Coronary artery (tissue), 2 donors: ENCODE measurements at places on chromosomes 11 and 22.

GRCh38 chr11:44755556-44756523 is 29.1 kb downstream of the TSPAN18 start:
- DNase-seq = peak; percentile 40

DNA sequence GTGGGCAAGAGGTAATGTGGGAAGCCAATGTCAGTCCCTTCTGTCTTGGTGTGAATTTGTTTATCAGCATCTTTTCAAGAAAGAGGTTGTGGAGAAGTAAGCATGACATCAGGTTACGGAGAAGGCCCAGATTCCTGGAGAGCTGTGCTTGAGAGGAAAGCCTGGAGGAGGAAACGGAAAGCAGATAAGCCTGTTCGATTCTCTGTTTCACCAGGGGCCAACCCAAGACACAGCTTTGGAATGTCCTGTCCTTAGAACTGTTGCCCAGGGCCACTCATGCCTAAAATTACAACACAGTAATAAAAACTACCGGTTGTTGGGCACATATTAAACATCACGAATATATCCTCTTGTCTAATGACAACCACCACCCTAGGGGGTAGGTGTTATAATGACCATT is 148.5 kb downstream of the NAV2 start:
- DNase-seq = no peak

- DNase-seq = no peak
Observed at GRCh38 chr22:44326491-44326885, 13.7 kb upstream of the SHISAL1 start.

DNA sequence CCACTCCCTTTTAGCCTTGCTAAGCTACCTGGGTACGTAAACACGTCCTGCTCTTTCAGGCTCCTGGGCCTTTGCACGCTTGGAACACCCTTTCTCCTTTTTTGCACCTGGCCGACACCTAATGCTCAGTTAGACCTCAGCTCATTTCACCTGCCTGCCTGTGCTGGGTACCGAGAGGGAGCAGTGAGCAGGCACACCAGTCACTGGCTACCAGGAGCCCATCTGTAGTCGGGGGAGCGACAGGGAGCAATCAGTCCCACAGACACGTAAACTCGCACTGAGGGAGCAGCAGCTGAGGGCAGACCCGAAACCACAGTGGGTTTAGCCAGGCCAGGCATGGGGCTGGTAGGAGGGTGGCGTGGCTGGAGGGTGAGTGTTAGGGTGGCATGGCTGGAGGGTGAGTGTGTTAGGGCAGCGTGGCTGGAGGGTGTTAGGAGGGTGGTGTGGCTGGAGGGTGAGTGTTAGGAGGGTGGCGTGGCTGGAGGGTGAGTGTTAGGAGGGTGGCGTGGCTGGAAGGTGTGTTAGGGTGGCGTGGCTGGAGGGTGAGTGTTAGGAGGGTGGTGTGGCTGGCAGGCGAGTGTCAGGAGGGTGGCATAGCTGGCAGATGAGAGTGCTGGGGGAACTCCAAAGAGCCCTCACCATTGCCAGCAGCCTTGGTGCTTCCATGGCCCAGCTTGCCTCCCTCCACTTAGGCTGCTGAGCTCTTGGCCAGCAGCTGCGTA is 6.4 kb upstream of the GTSE1 start:
- no peak for DNase-seq

GRCh38 chr11:77660947-77661346 is 23.4 kb upstream of the CLNS1A start:
- no peak for DNase-seq

DNA sequence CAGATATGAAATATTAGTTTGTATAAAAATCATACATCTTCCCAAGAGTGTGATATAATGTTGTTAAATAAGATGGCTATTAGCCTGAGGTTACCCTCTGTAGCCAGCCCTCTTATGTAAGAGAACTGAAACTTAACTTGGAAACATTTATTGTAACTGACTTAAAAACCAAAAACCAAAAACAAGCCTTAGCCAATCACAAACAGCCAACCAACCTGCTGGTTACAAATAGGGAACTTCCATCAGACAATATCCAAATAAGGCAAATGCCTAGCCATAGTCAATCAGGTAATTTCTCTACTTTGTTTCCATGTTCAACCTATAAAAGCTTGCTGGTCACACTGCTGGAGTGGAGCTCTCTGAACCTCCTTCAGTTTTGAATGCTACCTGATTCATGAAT is 14.1 kb downstream of the KBTBD3 start:
- DNase-seq = no peak

DNA sequence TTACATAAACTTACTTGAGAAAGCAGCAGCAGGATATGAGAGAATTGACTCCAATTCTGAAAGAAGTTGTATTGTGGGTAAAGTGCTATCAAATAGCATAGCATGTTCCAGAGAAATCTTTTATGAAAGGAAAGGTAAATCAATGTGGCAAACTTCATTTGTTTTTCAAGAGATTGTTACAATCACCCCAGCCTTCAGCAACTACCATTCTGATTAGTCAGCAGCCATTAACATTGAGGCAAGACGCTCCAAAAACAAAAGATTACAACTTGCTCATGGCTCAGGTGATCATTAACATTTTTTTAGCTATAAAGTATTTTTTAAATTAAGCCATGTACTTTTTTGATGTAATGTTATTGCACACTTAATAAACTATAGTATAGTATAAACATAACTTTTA is 357.2 kb downstream of the TMEM135 start:
- no peak for DNase-seq

DNA sequence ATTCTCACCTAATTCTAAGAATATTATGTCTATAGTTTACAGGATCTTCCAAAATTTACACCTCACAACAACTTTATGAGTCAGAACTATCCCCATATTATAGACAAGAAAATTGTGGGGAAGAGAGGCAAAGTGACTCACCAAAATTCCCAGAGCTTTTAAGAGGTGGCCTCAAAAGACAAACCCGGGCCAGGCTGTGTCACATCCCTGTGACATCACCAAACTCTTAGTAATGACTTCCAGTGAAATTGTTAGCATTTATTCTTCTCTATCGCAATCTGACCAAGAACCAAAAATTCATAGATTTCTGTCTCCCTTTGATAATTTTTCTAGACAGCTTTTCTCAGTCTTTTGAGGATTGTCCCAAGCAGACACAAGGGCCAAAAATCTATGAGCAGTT is 134.3 kb downstream of the SNX19 start:
- peak; percentile 68 for DNase-seq

DNA sequence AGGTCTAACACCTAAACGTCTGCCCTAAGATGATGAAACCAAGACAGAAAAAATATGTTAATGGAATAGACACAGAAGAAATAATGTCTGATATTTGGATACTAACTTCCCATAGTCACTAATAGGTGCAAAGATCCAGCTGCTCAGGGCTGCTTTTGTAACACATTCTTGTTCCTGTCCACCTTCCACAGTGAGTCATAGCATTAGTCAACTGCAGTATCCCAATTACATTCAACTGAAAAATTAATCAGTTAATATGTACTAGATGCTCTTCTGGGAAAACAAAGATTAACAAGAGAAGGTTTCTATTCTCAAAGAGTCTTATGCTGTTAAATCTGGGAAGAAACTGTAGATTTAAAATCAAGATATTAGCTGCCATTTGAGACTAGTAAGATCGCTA is 47.6 kb downstream of the HEPHL1 start:
- DNase-seq = no peak

DNA sequence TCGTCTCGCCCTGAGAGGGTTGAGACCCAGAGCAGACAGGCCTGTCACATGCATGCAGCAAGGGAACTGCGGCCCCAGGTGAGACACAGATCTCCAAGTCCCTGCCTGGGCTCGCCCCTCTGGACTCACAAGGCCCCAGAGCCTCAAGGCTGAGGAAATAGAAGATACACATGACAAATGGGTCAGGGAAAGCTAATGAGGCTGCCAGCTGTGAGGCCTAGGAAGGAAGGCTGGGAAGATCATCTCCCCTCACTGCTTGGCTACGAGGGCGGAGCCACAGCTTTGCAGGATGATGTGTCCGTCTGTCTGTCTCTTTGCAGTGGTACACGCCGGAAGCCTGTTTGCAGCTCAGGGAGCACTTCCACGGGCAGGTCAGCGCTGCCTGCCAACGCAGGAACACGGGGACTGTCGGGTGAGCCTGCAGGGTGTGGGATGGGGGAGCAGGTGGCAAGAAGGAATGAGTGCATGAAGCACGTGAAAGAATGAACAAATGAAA is 4.5 kb downstream of the RAB36 start:
- no peak for DNase-seq

DNA sequence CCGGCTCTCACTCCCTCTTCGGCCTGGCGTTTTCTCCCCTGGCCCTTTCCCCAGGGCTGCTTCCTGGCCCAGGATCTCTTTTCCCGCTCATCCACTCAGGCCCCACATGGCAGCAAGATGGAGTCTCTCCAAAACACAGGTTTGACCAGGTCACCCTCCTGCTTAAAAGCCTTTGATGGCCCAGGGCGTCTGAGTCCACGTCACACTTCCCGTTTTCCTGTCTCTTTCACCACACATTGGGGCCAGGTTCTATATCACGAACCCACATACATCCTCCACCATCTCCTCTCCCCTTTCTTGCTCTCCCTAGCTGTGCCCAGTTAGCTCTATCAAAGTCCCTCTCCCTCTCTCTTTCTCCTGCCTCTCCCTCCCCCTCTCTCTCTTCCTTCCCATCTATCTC is 7.8 kb upstream of the LRRC32 start:
- no peak for DNase-seq

- no peak for DNase-seq
Observed at GRCh38 chr22:17876306-17876831, 102.1 kb upstream of the BID start.

- DNase-seq = no peak
Observed at GRCh38 chr11:64237484-64237951, 3.1 kb downstream of the VEGFB start.

- DNase-seq = no peak
Observed at GRCh38 chr22:23533771-23534191, 46.3 kb downstream of the IGLL1 start.

DNA sequence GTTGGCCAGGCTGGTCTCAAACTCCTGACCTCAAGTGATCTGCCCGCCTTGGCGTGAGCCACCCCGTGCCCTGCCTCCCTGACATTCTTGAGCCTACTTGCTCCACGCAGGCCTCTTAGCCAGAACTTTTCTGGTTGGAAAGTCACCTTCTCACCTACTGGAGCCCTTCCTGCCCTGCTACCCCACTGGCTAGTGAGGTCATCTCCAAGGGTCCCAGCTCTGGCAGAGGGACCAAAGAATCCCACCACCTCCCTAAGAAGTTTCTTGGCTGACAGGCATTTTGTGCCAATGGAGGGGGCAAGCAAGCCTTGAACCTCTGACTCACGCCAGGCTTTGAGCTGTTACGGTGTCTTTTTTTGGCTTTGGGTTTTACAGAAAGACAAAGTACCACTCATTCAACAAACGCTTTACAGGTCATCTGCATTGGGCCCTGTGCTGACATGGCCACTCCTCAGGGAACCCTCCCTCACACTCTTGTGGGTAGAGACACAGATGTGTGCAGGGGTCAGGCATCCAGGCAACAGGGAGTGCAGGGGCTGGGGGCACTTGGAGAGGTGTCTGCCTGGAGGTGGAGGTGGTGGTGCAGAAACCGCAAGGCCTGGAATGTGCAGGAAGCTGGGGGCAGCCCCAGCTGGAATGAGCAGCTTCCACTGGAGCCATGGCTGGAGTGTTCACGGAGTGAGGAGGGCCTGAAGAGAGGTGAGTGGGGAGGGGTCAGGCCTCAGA is 27.1 kb upstream of the WNT11 start:
- DNase-seq = no peak

DNA sequence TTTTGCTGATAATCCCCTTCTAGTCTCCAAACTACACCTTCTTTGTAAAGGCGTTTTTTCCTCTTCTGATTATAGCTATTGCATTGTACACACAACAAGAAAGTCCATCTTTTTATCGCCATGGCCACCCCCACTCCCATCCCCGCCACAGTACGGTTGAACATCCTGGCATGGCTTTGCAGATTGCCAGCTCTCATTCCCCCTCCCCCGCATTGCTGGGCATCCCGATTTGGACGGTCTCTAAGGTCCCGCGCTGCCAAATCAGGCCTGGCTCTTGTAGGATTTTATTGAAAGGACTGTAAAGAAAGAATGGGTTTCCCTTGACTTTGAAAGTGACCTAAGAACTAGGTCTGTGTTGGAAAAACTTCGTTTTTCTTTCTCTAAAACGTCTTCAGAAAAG is 916 bp upstream of the SLC6A5 start:
- no peak for DNase-seq

- no peak for DNase-seq
Observed at GRCh38 chr22:23251445-23252093, 71.3 kb downstream of the BCR start.

DNA sequence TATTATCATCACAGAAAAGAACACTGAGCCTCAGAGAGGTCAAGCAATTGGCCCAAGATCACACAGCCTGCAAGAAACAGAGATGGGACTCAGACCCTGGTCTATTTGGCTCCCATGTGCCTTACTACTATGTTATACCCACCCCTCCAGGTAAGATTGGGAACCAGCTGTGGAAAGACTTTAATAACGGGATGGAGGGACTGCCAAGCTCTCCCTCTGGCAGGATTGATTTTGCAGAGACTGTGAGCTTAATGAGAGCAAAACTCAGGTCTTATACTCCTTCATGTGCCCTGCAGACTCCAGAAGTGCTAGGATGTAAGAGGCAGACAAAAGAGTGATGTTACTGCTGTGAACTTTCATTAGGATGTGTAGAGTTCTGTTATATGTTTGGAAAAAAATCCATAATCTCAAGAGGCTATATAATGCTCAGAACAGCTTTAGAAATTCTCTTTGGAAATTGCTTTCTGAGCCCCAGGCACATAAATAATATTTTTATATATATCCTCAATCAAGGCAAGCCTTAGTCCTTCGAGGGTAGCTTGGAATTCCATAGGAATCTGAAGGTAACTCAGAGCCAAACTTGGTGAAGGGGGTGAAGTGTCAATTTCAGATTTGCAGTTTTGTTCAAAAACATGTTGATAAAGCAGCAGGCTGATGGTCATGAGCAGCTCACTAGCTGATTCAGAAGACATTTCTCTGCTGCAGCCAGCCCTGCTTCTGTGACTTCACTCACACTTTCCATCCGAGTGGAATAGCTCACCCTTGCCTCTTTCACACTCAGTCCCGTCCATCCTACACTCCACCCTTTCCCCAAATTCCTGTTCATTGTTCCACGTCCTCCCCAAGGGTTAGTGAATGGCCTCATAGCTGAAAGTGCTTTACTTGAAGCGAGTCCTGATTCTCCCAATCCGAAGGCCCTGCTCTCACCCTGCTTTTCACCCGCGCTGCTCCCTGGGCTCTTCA is 188.8 kb downstream of the SNX19 start:
- no peak for DNase-seq

- no peak for DNase-seq
Observed at GRCh38 chr11:57527056-57527631, 3.4 kb downstream of the TIMM10 start.

DNA sequence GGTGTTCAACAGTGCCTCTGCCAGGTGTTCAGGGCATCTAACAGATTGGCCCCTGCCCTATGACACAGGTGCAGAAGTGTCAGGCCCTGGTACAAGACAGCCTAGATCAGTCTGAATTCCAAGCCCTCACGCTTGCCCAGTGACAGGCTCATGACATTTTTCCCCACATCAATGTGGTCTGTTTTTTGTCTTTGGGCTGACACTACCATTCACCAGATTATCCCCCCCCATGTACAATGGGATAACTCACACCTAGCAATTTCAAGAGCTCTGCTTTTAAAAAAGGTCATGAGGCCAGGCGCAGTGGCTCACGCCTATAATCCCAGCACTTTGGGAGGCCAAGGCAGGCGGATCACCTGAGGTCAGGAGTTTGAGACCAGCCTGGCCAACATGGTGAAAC is 155.5 kb upstream of the PITPNB start:
- DNase-seq = no peak
